A549 treated with GW870086 at 1 μM for 4 hours (cell line): ENCODE measurements at places on chromosomes 3 and 15. TPM values are rescaled to one million over a fixed set of nuclear protein-coding genes. Genes with fewer than 3 reads are reported as not detected.

ELL3 gene
- total RNA-seq: 1.3 to 2.4 TPM (median 1.7 TPM) in 5 replicates

ARHGAP11A gene
- total RNA-seq: 50.8 to 80.9 TPM (median 76.2 TPM) in 5 replicates

FEZF2 gene
- not detected in 5 replicates for total RNA-seq

DGKG gene
- total RNA-seq: 6.0 to 12.7 TPM (median 8.7 TPM) in 5 replicates

ATP8B4 gene
- 0.57 to 1.4 TPM (median 0.63 TPM) in 5 replicates for total RNA-seq

NR2E3 gene
- 0.12 to 0.59 TPM (median 0.22 TPM) in 4 of 5 replicates, not detected in the other for total RNA-seq

RTP1 gene
- not detected in 5 replicates for total RNA-seq

SST gene
- not detected in 5 replicates for total RNA-seq

CEMIP gene
- 1.3 to 1.7 TPM (median 1.4 TPM) in 5 replicates for total RNA-seq

PLAAT1 gene
- not detected in 5 replicates for total RNA-seq

CYP19A1 gene
- 0.17 to 0.45 TPM (median 0.33 TPM) in 4 of 5 replicates, not detected in the other for total RNA-seq

POTEB3 gene
- total RNA-seq: not detected in 5 replicates

REC114 gene
- total RNA-seq: not detected in 5 replicates

PLSCR2 gene
- total RNA-seq: not detected in 5 replicates

C3orf20 gene
- total RNA-seq: 0.05 TPM in 1 of 5 replicates, not detected in the others

RARB gene
- 5.1 to 8.9 TPM (median 7.6 TPM) in 5 replicates for total RNA-seq

TM6SF1 gene
- total RNA-seq: 0.09 to 0.35 TPM (median 0.11 TPM) in 4 of 5 replicates, not detected in the other
